ENCODE measurements at places on chromosomes 12 and 14. TPM values are rescaled to one million over a fixed set of nuclear protein-coding genes. Genes with fewer than 3 reads are reported as not detected.

DNA sequence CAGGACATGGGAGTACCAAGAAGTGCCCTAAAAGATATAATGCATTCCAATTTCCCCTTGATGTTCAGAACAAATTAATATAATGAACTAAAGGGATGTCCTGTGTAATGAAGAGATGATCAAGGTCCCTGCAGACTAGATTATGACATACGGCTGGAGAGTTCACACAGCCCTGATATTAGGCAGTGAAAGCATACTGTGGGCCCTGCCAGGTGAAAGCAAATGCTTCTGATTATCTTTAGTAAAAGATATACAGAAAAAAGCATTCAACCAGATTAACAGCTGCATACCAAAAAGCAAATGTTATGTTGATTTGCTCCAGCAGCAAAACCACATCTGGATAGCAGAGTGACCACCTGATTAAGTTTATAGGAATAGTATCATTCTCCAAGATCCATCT, 12.1 kb downstream of the HIGD1C start:
- no peak for DNase-seq
- H3K4me3 ChIP-seq: no peak overlapping the region
- H3K36me3 ChIP-seq: peaks cover 18% of the 10 kb centered on the region
- no peak overlapping the region for H3K27ac ChIP-seq
- H3K4me1 ChIP-seq: no peaks in the 10 kb centered on the region
- H3K27me3 ChIP-seq: no peaks in the 10 kb centered on the region

DNA sequence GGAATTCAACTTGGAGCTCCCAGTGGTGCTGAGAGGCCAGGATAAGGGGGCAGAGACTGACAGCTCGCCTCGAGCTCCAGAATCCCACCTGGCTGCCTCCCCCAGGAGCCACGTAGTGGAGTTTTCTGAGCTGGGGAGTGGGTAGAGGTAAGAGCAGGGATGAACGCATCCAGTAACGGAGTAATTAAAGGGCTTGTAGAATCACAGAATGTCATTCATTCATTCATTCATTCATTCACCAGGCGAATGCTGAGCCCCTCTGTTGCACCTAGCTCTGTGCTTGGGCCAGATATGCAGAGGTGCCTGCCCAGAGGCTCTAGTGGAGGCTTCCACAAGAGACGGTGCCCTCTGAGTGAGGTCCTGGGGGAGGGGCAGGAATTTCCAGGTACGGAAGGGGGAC, 8.1 kb downstream of the FAM181A start:
- H3K27me3 ChIP-seq: no peaks in the 10 kb centered on the region
- H3K4me1 ChIP-seq: peaks cover 12% of the 10 kb centered on the region
- H3K36me3 ChIP-seq: no peaks in the 10 kb centered on the region
- H3K27ac ChIP-seq: no peak overlapping the region
- no peak for DNase-seq

GRCh38 chr12:110249105-110249504, 31.9 kb upstream of the ATP2A2 start:
- H3K27ac ChIP-seq: peak overlapping the region; percentile 93
- no peaks in the 10 kb centered on the region for H3K36me3 ChIP-seq
- no peaks in the 10 kb centered on the region for H3K27me3 ChIP-seq
- peaks cover 48% of the 10 kb centered on the region for H3K4me1 ChIP-seq
- DNase-seq: no peak

The SLC25A47 gene
- total RNA-seq: not detected

The HPD gene
- total RNA-seq: 0.51 TPM

All from heart right ventricle (tissue), 16 donors.